ENCODE measurements at places on chromosomes 2 and 18. TPM values are rescaled to one million over a fixed set of nuclear protein-coding genes. Genes with fewer than 3 reads are reported as not detected.

DNA sequence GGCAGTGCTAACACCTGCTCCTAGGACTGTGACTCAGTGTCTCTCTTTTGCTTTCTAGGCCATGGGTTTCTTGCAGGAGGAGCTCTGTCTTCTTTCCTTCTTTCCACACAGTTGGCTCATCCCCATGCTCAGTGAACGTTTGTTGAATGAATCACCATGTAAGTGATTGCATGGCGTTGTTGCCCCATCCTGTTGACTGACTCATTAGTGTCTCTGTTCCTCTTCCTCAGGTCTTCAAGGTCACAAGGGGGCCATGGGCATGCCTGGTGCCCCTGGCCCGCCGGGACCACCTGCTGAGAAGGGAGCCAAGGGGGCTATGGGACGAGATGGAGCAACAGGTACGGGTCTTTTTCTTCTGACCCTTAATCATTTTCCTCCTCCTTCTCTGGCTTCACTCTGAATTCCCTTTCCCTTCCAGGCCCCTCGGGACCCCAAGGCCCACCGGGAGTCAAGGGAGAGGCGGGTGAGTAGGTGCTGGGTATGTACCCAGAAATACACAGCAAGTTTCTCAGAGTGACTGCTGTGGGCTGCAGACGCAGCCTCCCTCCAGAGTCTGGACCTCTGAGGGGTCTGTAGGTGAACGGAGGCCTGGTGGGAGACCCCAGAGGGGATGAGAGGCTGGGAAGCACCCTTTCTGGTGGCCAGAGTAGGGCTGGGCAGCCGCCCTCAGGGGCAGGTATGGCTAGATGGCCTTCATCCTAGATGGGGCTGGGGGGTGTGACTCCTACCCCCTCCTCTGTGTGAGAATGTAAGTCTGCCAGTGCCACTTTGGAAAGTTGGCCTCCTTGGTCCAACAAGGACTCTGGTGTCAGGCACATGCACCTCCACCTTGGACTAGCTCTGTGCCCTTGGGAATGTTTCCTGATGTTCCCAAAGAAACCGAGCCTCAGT lies 32.4 kb downstream of the MARCO start:
- no peak for DNase-seq

GRCh38 chr18:11392292-11392691 lies 217.1 kb upstream of the SLC35G4 start:
- DNase-seq, result no peak

GRCh38 chr2:11814979-11815510 lies 68.6 kb downstream of the LPIN1 start:
- DNase-seq, result no peak

- DNase-seq, result no peak
These were observed 77.5 kb upstream of the ZFP36L2 start for GRCh38 chr2:43303889-43304288.

- no peak for DNase-seq
These were observed 5.7 kb downstream of the CCL20 start for GRCh38 chr2:227819398-227819697.

The KCNE4 gene
- total RNA-seq, result not detected

The DAW1 gene
- total RNA-seq, result not detected

Measured in hematopoietic multipotent progenitor cell (in vitro differentiated cells).